ENCODE measurements at places on chromosomes 16 and 17.

DNA sequence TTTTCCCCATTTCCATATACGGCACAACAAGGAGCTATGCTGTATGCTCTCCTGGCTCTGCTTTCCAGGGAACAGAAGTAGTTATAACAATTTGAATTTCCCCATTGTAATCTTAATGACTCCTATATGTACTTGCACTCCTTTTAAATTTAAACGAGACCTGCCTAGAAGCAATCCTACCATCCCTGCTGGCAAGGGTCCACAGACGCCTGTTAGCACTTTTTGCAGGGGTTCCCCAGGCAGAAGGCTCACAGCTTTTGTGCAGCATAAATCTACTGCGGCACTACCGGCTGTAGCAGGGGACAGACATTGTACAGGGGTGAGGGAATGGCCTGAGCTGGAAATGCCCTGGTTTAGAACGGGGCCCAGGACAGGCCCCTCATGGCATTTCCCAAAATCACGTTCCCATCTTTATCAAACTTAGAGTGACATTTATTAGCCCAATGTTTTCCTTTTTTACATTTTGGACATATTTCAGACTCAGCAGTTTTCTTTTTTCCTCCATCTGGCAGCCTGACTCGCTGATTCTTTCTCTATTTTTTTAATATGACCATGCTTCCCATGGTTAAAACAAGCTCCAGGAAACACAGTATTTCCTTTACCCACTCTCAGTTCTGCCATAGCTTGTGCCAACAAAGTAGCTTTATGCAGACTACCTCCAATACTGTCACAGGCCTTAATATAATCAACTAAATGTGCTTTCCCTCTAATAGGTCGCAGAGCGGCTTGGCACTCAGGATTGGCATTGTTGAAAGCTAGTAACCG, 35.4 kb upstream of the USP22 start:
- no peak for DNase-seq

GRCh38 chr17:43395165-43395564, 3.6 kb upstream of the ARL4D start:
- no peak for DNase-seq

DNA sequence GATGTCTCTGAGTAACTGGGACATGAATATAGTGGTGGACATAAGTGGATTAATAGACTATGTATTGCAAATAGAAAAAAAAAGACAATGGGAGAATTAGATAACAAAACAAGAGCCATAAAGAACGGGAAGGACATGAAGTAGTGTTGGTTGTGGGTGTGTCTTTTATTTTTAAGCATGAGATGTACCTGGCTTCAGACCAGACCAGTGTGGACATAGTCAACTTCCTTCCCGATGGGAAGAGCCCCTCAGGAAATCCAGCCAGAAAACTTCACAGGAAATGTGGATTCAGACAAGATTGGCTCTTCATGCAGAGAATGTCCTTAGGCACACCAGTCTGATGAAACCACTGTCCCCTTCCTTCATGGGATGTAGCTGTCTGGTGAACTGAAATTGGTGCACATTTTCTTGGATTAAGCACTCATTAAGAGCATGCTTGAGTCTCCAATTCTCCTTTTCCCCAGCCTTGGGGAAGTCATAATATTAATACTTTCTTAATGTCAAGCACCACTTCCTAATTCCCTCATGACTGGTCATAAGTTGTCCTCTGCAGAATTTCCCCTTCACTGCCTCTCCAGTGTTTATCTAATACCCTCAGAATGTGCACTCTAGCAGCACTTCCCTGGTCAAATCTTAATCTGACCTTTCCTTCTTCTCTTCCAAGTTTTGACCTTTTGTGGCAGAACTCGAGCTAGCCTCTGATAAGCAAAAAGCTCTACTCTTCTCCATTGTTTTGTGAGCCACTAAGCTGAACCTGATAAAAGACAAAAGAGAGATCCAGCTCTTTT, 350.6 kb upstream of the MAF start:
- no peak for DNase-seq

DNA sequence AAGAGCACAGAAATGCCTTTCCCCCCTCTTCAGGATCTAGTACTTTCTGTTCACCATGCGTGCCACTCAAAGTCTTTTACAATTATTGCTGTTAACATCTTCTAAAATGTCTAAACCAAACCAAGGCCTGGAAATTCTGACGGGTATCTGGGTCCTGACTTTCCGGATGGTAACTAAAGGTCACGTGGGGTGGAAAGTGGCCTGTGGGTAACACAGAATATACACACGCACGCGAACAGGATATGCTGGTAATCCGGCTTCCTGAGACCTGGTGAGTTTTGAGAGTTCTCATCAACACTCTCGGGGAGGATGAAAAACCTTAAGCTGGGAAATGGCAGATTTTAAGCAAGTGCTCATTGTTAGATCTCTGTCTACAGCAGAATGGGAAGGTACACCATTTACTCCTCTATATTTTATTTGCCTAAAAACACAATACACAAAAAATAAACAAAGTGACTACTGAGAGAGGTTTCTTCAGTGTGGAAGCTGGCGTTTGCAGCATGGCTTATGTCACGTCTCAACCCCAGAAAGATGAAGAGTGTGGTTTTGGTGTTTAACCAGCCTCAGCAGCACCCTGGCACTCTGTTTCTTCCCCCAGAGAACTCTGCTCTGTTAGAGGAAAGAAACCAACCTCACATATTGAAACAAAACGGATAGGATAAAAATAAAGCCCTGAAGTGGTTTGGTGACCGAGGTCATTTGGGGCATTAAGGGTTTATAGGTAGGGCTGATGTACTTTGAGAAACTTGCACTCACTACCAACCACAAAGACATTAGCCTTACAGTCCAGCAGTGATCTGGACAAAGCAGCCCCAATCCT, 37.3 kb downstream of the SMG6 start:
- peak; percentile 74 for DNase-seq

DNA sequence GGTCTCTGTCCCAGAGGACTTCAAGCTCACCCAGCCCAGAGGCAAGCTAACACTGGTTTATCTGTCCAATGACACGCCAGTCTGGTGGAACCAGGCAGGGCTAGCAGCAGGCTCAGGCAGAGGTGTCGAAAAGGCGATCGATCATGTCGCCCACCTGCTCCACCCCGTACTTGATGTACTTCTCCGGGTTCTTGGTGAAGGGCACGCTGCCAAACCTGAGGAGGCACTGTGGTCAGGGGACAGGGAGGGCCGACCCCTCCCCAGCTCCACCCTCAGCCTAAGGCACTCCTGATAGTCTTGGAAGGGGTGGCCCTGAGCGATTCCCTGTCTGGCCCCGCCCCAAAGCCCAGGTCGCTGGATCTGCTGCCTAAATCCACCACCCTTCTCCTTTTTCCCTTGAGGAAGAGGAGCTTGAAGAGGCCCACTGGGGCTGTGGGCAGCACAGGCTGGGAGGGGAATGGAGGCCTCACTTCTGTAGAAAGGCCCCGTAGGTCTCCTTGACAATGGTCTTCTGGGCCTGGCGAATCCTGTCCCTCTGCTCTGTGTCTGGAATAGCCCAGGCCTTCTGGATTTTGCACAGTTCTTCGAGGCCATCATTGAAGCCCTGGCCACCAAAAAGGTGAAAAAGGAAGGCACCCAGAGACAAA, 4.7 kb downstream of the ZACN start:
- DNase-seq: no peak

DNA sequence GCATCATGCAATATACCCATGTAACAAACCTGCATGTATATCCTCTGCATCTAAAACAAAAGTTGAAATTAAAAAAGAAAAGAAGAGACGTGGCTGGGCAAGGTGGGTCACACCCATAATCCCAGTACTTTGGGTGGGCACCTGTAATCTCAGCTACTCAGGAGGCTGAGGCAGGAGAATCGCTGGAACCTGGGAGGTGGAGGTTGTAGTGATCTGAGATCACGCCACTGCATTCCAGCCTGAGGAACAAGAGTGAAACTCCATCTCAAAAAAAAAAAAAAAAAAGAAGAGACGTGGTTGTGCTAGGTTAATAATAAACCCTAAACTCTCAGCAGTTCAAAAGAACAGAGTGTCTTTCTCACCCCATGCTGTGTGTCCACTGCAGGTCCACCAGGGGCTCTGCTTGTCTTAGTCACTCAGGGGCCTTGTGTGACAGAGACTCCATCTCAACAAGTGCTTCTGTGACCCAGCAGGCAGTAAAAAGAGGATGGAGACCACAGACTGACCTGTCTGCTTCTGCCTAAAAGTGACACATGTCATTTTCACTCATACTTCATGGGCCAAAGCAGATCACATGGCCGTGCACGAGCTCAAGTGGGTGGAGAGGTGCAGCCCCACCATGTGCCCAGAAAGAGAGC, 22.3 kb upstream of the N4BP1 start:
- DNase-seq: no peak

DNA sequence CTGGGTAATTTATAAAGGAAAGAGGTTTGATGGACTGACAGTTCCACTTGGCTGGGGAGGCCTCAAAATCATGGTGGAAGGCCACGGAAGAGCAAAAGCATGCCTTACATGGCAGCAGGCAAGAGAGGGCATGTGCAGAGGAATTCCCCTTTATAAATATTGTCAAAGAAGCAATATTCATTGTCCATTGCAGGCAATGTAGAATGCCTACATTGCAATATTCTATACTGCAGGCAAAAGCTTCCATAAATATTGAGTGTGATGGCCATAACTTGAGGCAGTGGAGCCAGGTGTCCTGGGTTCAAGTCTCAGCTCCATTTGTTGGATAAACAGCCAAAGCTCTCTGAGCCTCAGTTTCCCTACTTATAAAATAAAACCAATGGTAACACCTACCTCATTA, 322.3 kb downstream of the SHISA9 start:
- no peak for DNase-seq

DNA sequence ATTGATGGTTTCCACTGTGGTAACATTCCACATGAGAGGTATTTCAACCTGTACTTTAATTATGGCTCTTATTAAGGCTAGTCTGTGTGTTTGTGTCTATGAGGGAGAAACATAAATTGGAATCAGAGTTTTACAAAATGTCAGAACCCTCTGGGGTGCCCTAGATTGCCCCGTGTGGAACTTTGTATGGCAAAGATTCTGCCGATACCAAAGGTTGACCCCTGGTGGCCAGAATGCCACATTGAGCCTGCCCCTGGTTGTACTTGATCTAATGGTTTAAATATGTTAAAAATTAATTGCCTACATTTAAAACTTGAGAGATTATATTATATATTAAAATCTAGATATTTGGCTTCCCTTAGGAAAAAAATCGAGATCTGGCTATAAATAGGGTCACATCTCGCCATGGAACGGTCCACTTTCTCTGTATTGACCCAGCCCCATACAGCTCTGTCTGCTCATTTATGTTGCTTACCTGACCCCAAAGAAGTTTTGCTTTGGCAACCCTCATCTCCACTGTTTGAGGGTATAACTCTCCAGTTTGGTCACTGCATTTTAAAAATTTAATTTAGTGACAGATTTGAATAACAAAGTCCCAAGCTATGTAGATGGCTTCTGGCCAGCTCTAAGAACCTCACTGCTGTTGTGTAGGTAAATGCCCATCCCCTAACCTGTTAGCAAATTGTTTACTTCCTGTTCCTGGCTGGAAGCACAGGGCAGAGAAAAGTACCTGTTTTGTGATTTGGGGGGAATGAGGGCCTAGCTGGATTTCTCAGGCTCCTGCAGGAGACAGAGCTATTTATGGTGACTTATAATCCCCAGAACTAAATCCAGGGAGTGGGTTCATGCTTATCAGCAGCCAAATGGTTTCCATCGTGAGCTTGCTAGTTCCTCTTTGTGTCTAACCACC, 95.0 kb downstream of the PLCG2 start:
- DNase-seq: no peak

- no peak for DNase-seq
These were observed 53.0 kb upstream of the METRNL start for GRCh38 chr17:83026311-83026811.

- no peak for DNase-seq
These were observed 59.8 kb upstream of the RBFOX3 start for GRCh38 chr17:79670537-79671084.

GRCh38 chr16:24747441-24747840, 18.0 kb downstream of the TNRC6A start:
- DNase-seq: no peak

GRCh38 chr17:80441133-80441578, 26.2 kb downstream of the ENDOV start:
- no peak for DNase-seq

DNA sequence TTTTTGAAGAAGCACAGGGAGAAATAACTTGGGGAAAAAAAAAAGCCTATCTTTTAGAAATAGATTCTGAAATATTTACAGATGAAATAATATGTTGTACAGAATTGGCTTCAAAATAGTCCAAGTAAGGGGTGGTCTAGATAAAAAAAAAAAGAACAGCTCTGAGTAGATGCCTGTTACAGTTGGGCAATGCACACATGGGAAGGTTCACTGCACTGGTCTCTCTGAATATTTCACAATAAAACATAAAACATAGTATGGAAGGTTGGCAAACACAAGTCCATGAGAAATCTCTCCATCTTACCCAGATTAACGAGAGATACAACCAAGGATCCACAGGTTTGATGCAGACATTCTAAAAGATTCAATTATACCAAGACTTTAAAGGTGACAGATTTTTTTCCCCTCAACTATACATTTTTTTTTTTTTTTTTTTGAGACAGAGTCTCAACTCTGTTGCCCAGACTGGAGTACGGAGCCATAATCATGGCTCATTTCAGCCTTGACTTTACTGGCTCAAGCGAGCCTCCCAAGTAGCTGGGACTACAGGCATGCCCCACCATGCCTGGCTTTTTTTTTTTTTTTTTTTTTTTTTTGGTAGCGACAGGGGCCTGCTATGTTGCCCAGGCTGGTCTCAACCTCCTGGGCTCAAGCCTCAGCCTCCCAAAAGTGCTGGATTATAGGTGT, 58.0 kb downstream of the KANSL1 start:
- no peak for DNase-seq

DNA sequence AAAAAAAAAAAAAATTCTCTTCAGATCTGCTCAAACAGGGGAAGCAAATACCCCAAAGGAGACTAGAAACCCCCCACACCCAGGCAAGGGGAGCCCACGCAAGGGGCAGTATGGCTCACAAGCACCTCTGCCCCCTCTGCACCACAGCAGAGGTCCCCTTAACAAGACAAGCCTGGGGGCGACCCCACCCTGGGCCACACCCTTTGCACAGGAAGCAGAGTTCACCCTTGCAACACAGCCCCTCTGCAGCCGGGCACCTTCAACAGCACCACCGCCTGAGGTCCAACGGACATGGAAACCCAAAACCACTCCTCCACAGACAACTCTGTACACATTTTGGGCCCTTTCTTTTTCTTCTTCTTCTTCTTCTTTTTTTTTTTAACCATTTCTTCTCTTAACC, 12.8 kb downstream of the AXIN1 start:
- no peak for DNase-seq

- no peak for DNase-seq
These were observed at the start of gene BRICD5 for GRCh38 chr16:2210386-2211365. BRICD5 (minus strand) TSS chr16:2210863; CDS start chr16:2210833, 30 bp downstream.

- no peak for DNase-seq
These were observed 108.3 kb upstream of the FAM20A start for GRCh38 chr17:68709461-68709860.

GRCh38 chr17:1941272-1942065, 83.7 kb downstream of the RTN4RL1 start:
- no peak for DNase-seq

GRCh38 chr17:76496464-76496863, 4.8 kb downstream of the RHBDF2 start:
- no peak for DNase-seq

DNA sequence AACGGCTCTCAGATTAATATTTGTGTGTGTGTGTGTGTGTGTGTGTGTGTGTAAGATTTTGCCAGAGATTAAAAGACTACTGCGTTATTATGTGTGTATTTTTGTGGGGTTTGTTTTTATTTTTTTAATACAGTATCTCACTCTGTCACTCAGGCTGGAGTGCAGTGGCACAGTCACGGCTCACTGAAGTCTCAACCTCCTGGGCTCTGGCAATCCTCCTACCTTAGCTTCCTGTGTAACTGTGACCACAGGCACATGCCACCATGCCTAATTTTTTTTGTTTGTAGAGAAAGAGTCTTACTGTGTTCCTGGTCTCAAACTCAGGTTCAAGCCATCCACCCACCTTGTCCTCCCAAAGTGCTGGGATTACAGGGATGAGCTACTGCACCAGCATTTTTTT, 87.2 kb downstream of the CYB561 start:
- no peak for DNase-seq

Measured in stimulated activated CD8-positive, alpha-beta memory T cell treated with anti-CD3 and anti-CD28 coated beads, Interleukin-4, amount 100 ng/mL, for 4 hours (primary cell).